AG20443 (cell line): ENCODE measurements at places on chromosomes 12 and 14.

- DNase-seq, result no peak
These were observed 80.1 kb upstream of the OSBPL8 start for GRCh38 chr12:76639646-76640045.

DNA sequence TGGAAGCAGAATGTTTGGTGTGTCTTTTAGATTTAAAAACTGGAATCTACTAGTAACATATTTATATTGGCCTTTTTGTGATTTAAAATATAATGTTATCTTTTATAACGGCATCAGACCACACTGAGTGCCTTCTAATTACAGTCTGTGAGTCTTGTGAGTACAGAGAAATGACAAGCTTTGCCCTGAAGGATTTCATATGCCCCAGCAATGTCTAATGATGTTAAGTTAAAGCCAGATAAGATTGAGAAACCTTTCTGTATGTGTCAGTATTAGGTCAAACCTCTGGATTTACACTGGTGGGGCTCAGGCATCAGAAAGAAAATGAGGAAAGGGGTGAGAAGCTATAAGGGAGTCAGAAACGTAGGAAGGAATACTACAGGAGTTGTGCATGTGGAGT lies 25.2 kb downstream of the PLEKHA5 start:
- no peak for DNase-seq

DNA sequence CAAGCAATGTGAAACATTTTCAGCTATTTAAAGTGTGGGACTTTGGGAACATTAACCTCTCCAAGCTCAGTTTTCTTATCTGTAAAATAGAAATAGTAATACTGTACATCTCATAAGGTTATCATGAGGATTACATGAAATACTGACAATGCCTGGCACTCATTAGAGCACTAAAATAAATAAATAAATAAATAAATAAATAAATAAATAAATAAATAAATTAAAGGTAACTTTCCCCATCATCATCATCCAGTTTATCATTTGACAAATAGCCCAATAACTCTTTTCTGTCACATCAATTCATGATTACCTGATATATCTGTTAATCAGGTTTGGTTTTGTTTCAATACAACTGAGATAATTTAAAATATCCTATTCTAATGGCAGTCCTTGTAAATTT lies 48.5 kb downstream of the EFCAB11 start:
- no peak for DNase-seq

DNA sequence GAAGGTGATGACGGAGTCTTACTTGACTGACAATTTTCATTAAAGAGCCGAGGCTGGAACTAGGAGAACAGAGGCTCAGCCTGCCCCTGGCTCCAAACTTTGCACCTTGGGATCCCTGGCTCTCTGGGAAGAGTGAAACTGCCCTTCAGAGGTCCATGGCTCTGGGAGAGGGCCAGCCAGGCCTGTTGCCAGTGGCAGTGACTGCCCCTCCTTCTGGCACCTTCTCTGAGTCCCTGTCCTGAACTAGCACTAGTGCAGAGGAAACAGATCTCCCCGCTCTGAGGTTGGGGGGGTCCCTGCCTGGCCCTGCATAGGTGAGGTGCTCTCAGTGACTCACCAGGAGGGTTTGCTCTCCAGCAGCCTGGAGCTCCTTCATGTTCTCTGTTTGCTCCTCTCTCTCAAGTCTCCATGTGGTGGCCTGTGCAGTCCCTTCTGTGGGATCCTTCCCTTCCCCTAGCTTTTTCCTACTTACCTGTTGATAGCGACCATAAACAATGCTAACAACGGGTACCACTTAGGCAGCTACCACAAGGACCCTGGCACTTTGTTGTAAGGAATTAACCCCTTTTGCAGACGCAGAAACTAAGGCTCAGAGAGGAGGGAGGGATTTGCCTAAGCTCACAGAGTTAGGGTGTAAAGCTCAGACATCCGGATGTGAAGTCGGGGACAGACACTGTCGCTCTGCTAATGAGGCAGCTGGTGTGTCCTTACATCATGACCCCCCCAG lies 22.4 kb downstream of the FAM222A start:
- DNase-seq, result no peak

GRCh38 chr12:22971701-22972191 lies 346.8 kb downstream of the ETNK1 start:
- DNase-seq, result no peak

DNA sequence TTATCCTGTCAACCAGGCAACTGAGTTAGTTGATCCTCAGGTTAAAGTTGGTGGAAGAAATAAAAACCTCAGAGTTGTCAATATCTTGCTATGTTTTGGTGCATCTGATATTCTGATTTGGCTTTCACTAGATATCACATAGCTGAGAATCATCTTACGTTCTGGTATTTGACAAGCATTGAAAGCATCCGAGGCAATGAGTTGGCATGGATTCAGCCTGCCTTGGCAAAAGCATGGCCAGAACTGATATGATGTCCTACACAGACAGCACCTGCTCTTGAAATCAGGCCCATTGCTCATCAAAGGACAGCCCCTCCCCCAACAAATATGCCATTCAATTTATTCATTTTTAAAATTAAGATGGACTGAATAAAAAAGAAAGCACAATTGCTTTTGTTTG lies 320.7 kb upstream of the ATP2B1 start:
- DNase-seq, result no peak

- DNase-seq, result no peak
These were observed 16.3 kb downstream of the SCARB1 start for GRCh38 chr12:124847113-124848074.

GRCh38 chr12:10673659-10674384 lies at the start of gene STYK1:
Gene STYK1, minus strand, starts transcription at chr12:10674052. Its CDS starts 39,434 bp downstream, at chr12:10634618.
- peak; percentile 80 for DNase-seq

- no peak for DNase-seq
These were observed 119.5 kb downstream of the LRRK2 start for GRCh38 chr12:40344312-40344711.

DNA sequence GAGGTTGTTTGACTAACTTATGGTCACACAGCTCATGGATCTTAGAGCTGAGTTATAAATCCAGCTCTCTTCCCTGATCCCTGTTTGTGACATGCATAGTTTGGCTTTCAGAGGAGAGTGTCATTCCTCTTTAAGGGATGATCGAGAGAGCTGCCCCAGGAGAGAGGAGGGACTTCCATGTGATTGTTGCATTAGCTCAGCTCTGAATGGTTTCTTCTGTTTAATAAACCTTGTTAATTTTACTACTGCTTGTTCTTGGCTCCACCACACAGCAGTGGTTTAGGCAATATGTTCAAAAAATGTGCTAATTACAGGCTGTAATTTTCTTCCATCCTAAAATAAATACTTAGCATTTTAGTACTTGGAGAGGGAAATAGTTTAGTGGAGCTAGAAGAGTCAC lies 152.5 kb downstream of the C12orf75 start:
- DNase-seq, result no peak

DNA sequence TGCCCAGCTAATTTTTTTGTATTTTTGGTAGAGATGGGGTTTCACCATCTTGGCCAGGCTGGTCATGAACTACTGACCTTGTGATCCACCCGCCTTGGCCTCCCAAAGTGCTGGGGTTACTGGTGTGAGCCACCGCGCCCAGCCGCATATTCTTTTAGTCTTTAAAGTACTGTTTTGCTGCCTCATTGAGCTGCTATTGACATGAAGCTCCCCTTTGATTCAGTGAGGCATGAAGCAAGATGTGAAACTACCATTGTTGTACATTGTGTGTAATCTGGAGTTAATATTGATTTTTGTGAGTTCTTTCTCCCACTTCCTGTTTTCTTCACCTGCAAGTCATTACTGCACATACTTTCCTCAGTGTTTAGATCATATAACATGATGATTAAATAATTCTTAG lies 80.8 kb downstream of the MNAT1 start:
- no peak for DNase-seq

- DNase-seq, result no peak
These were observed 179.3 kb downstream of the PCNX1 start for GRCh38 chr14:71086567-71086966.
